PC-3 (cell line): ENCODE measurements at places on chromosomes 11 and 22. TPM values are rescaled to one million over a fixed set of nuclear protein-coding genes. Genes with fewer than 3 reads are reported as not detected.

DNA sequence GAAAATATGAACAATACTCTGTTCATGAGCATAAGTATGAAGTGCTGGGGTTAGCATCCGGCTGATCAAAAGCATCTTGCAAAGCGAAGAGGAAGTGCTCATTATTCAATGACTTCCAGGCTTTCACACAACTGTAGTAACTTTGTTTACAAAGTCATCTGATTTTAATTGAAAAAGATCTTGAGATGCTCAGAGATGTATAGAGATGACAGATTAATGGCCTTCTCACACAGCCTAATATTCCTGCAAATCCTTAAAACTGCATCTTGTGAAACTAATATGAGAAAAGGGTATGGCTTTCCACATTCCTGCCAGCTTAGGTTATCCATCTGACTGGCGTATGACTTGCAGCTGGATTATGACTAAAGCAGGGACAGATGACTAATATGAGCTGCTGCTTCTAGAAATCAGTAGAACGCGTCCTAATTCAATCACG, 125.4 kb downstream of the CASP12 start:
- peaks cover 38% of the 10 kb centered on the region for H3K4me1 ChIP-seq
- no peaks in the 10 kb centered on the region for H3K27me3 ChIP-seq
- H3K36me3 ChIP-seq, result no peaks in the 10 kb centered on the region
- H3K4me3 ChIP-seq, result no peak overlapping the region
- peak overlapping the region; percentile 27 for H3K27ac ChIP-seq

GRCh38 chr11:202490-202889, 4.7 kb downstream of the BET1L start:
- H3K27ac ChIP-seq, result no peak overlapping the region
- no peaks in the 10 kb centered on the region for H3K27me3 ChIP-seq
- H3K4me3 ChIP-seq, result no peak overlapping the region
- peaks cover 5% of the 10 kb centered on the region; the same call in 1 of the 2 replicates for H3K36me3 ChIP-seq
- no peak for DNase-seq

DNA sequence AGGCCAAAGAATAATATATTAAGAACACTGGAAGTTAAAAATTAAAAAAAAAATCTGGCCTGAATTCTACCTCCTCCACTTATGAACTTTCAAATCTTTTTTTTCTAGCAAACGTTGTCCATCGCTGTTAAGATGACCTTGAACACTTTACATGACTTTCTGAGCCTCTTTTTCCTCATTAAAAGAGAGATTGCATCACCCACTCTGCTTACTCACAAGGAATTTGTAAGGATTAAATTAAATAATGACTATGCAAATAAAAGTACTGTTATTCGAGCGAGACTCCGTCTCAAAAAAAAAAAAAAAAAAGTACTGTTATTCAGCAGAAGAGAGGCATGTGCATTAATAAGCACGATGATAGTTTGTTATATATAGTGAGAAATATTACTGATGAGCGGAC, 285.1 kb upstream of the CCDC90B start:
- no peaks in the 10 kb centered on the region for H3K36me3 ChIP-seq
- DNase-seq, result no peak
- no peaks in the 10 kb centered on the region for H3K27me3 ChIP-seq
- no peak overlapping the region for H3K4me3 ChIP-seq
- H3K4me1 ChIP-seq, result no peaks in the 10 kb centered on the region

DNA sequence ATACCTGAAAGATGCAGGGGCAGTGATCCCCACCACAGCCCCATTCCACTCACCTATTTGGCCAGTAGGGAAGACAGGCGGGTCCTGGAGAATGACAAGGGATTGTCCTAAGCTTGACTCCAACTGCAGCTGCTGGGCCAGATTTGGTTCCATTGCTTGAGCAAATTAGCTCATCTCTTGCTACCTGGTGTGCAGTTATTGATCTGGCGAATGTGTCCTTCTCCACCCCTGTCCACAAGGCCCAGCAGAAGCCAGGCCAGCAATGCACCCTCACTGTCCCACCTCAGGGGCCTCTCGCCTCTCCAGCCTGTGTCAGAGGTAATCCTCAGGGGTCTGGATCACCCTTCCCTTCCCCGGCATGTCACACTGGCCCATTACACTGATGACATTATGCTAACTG, 23.3 kb downstream of the TSPAN32 start:
- H3K36me3 ChIP-seq, result no peaks in the 10 kb centered on the region
- H3K4me1 ChIP-seq, result peaks cover 8% of the 10 kb centered on the region; the same call in 1 of the 2 replicates
- H3K4me3 ChIP-seq, result no peak overlapping the region
- no peak for DNase-seq
- H3K27ac ChIP-seq, result no peak overlapping the region

SLC22A9 gene
- not detected in 2 replicates for total RNA-seq

MRPL23 gene
- 232 and 299 TPM in 2 replicates for total RNA-seq
